ENCODE measurements at places on chromosomes 3 and 15. TPM values are rescaled to one million over a fixed set of nuclear protein-coding genes. Genes with fewer than 3 reads are reported as not detected.
A peak's percentile ranks its signal among the peaks of the same experiment; 100 is the strongest.

DNA sequence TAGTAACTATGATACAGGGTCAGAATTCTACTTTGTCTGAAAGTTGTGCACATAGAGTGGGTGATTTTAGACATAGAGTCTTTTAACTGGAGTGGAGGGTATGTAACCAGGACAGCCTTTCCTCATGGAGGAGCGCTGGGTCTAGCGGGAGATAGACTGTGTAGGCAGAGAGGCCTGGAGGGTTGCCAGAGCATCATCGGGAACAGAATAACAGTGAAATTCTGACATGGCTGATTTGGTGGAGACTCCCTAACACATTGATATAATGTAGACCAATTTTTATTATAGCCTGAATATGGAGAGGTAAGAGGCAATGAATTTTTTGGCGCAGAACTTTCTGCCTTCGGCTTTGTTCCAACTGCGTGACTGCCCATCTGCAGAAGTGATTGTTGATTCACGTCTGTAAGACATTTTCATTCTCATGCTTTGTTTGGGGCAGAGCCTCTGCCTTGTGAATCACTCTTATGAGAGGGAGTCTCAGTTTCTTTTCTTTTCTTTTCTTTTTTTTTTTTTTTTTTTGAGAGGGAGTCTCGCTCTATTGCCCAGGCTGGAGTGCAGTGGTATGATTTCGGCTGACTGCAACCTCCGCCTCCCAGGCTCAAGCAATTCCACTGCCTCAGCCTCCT, 16.0 kb downstream of the LPP start:
- no peak for DNase-seq
- peak overlapping the region; percentile 79 for H3K27ac ChIP-seq
- H3K36me3 ChIP-seq, result peaks cover 14% of the 10 kb centered on the region
- peak overlapping the region; percentile 29 for H3K4me3 ChIP-seq

TMEM212 gene
- total RNA-seq, result not detected

DNA sequence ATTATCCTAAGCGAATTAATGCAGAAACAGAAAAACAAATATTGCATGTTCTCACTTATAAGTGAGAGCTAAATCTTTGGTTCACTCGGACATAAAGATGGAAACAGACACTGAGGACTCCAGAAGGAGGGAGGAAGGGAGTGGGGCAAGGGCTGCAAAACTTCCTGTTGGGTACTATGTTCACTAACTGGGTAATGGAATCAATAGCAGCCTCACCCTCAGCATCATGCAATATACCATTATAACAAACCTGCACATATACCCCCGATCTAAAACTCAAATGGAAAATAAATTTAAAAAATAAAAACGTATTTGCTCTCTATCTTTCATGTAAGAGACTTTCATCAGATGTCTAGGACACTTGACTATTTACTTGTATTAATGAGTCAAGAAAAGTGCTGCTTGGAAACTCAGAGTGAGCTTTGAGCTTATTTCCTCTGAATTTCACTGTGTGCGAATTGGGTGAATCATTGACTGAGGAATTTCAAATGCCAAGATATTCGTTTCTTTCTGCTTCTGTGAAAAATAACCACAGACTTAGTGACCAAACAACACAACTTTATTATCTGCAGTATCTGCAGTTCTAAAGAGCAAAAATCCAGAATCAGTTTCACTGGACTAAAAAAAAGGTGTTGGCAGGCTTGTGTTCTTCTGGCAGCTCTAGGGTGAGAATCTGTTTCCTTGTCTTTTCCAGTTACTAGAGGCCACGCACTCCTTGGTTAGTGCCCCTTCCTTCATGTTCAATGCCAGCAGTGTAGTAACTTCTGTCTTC, 18.4 kb downstream of the TM4SF18 start:
- H3K4me3 ChIP-seq, result no peak overlapping the region
- peaks cover 17% of the 10 kb centered on the region for H3K27me3 ChIP-seq
- H3K4me1 ChIP-seq, result no peaks in the 10 kb centered on the region
- no peaks in the 10 kb centered on the region for H3K36me3 ChIP-seq
- DNase-seq, result no peak

LMCD1 gene
- total RNA-seq, result 2.3 TPM

GRCh38 chr3:188792793-188793192, 379.0 kb upstream of the TPRG1 start:
- H3K36me3 ChIP-seq, result peaks cover 2% of the 10 kb centered on the region
- H3K4me3 ChIP-seq, result no peak overlapping the region
- peak; percentile 5 for DNase-seq
- H3K4me1 ChIP-seq, result peaks cover 13% of the 10 kb centered on the region
- H3K27me3 ChIP-seq, result no peaks in the 10 kb centered on the region

DNA sequence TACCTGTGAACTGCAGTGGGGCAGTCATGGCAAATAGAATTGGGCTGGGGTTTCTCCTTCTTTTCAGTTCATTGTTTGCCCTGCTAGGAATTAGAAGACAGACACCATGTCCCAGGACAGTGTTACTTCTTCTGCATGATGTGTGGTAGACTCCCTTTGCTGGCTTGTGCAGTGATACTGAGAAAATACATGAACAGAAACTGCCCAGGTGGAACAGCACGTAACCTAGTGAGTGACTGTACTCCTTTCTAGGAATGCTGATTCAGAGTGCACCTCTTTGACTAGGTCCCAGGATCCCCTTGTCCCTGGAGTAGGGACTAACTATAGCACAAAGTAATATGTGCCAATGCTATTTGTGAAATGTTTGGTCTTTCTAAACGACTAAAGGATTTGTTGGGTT, 10.7 kb upstream of the SLC22A13 start:
- no peak overlapping the region for H3K4me3 ChIP-seq
- no peak overlapping the region for H3K27ac ChIP-seq
- H3K36me3 ChIP-seq, result peaks cover 29% of the 10 kb centered on the region
- no peaks in the 10 kb centered on the region for H3K27me3 ChIP-seq

CD276 gene
- 2.1 TPM for total RNA-seq

RBP2 gene
- not detected for total RNA-seq

RARB gene
- not detected for total RNA-seq

PRSS50 gene
- total RNA-seq, result not detected

SUSD5 gene
- not detected for total RNA-seq

DNA sequence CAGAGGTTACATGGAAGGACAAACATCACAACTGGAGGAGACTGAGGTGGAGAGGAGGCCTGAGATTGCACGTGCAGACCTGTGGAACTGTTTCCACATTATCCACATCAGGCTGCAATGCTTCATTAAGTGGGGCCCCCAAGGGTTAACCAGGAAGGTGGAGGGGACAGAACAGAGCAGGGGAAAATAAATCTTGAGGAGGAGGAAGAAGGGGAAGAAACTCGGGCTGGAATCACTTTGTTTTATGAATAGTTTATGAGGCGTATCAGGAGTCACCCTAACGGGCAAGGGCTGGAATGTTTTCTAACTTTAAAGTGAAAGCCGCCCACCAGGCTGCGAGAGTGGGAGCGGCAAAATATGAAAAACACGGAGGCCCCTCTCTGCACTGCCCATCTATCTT, 154.9 kb downstream of the WNT5A start:
- H3K27me3 ChIP-seq, result peaks cover under 1% of the 10 kb centered on the region
- H3K27ac ChIP-seq, result no peak overlapping the region
- H3K4me1 ChIP-seq, result no peaks in the 10 kb centered on the region

- no peaks in the 10 kb centered on the region for H3K36me3 ChIP-seq
- H3K4me3 ChIP-seq, result no peak overlapping the region
- H3K4me1 ChIP-seq, result no peaks in the 10 kb centered on the region
- peaks cover 9% of the 10 kb centered on the region for H3K27me3 ChIP-seq
- DNase-seq, result no peak
Measured at GRCh38 chr3:150269526-150269925, 138.6 kb upstream of the TSC22D2 start.

SLC9C1 gene
- not detected for total RNA-seq

C3orf85 gene
- not detected for total RNA-seq

KNG1 gene
- not detected for total RNA-seq

- H3K4me1 ChIP-seq, result peaks cover 3% of the 10 kb centered on the region
- no peaks in the 10 kb centered on the region for H3K36me3 ChIP-seq
- no peak for DNase-seq
- no peak overlapping the region for H3K27ac ChIP-seq
Measured at GRCh38 chr3:14775563-14775962, 43.2 kb upstream of the FGD5 start.

NECTIN3 gene
- total RNA-seq, result 2.7 TPM

GRCh38 chr15:63947228-63947627, 99.1 kb downstream of the DAPK2 start:
- peaks cover 4% of the 10 kb centered on the region for H3K4me1 ChIP-seq
- no peaks in the 10 kb centered on the region for H3K36me3 ChIP-seq
- no peaks in the 10 kb centered on the region for H3K27me3 ChIP-seq
- H3K4me3 ChIP-seq, result no peak overlapping the region

ECE2 gene
- total RNA-seq, result not detected

CLDN18 gene
- not detected for total RNA-seq

CLDN16 gene
- not detected for total RNA-seq

DNA sequence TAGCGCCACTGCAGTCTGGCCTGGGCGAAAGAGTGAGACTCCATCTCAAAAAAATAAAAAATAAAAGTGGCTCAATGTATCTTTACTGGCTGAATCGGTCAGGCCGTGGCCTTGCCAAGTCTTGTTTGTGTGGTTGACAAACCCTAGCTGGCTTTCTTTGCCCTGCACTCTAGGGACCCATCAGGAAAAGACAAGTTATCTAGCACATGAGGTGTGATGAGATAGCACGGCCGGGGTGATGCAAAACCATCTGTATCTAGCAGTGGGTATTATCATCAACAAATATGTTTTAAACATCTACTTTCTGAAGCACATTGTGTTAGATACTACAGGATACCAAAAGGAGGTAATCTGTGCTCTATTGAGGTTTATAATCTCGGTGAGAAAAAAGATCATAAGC, 3.9 kb upstream of the DPP8 start:
- no peak for DNase-seq
- H3K4me3 ChIP-seq, result no peak overlapping the region
- no peaks in the 10 kb centered on the region for H3K27me3 ChIP-seq

ASB14 gene
- not detected for total RNA-seq

UROC1 gene
- not detected for total RNA-seq

REC114 gene
- not detected for total RNA-seq

DNA sequence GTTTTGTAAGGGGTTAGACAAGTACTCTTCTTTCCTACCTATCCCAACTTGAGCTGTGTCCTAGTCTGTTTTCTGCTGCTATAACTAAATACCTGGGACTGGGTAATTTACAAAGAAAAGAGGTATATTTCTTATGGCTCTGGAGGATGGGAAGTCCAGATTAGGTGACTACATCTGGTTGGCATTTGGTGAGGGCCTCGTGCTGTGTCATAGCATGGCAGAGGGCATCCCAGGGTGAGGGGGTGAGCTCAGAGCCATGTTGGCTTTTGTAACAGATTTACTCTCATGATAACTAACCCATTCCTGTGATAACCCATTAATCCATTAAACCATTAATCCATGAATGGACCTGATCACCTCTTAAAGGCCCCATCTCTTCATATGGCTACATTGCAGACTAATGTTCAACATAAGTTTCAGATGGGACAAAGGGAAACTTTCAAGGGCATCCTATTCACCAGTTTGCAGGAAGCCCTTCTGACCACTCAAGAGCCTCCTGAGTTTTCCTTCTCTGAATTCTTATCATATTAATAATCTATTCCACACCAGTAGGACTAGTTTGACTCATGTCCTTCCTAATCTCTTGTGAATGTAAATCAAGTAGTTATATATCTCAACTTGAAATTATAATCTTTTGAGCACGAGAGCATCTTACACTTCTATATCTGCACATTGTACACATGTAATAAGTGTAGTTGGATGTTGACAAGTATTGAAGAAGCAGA, 185.7 kb upstream of the ZPLD1 start:
- no peak overlapping the region for H3K4me3 ChIP-seq
- no peaks in the 10 kb centered on the region for H3K4me1 ChIP-seq

- peak overlapping the region; percentile 91 for H3K4me3 ChIP-seq
- peaks cover 36% of the 10 kb centered on the region for H3K4me1 ChIP-seq
- DNase-seq, result peak; percentile 50
- peak overlapping the region; percentile 91 for H3K27ac ChIP-seq
Measured at GRCh38 chr15:63833021-63833696, 589 bp downstream of the HERC1 start.

KLHL25 gene
- 2.9 TPM for total RNA-seq

GRK7 gene
- not detected for total RNA-seq

Data from activated naive CD8-positive, alpha-beta T cell treated with anti-CD3 and anti-CD28 coated beads for 36 hours (primary cell).